Muscle of arm (tissue), 14 donors: ENCODE measurements at places on chromosomes 12 and 14. TPM values are rescaled to one million over a fixed set of nuclear protein-coding genes. Genes with fewer than 3 reads are reported as not detected.
A peak's percentile ranks its signal among the peaks of the same experiment; 100 is the strongest.

DNA sequence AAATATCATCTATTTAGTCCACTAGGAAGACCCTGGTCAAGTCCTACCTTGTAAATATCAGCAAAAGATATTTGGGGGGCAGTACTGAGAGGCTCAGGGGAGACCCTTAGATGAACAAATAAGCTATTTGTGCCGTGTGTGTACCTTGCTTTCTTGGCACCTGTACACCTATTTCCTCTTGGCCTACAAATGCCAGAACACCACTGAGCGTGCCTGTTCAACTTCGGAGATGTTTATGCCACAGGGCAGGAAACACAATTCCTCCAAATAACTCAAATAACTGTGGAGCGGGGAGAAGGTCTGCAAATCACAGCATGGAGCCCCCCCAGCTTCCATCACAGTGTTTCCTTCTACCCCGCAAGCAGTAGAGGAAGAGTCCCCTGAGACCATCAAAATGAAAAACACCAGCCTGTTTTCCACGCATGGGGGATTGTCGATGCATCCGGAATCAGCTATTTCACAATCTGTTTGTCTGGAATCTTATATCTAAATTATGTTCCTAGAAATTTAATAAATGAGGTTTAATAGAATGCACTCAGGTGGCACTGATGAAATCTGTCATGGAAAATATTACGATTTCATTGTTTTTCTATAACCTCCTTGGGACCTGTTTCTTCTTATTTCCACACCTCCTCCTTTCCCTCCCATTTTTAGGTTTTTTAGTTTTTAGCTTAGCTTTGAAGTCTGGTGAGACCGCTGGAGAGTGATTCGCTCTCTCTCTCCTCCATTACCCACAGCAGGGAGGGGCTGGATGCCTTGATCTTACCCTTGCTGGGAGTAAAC lies 254.0 kb upstream of the SRRM4 start:
- DNase-seq: no peak

GRCh38 chr14:92513966-92514843 lies 624 bp downstream of the RIN3 start:
- no peak for DNase-seq

- no peak for DNase-seq
Observed at GRCh38 chr12:42608196-42608825, 18.8 kb upstream of the PRICKLE1 start.

Gene KLRF1
- polyA plus RNA-seq: not detected

Gene MYO1H
- not detected for polyA plus RNA-seq

DNA sequence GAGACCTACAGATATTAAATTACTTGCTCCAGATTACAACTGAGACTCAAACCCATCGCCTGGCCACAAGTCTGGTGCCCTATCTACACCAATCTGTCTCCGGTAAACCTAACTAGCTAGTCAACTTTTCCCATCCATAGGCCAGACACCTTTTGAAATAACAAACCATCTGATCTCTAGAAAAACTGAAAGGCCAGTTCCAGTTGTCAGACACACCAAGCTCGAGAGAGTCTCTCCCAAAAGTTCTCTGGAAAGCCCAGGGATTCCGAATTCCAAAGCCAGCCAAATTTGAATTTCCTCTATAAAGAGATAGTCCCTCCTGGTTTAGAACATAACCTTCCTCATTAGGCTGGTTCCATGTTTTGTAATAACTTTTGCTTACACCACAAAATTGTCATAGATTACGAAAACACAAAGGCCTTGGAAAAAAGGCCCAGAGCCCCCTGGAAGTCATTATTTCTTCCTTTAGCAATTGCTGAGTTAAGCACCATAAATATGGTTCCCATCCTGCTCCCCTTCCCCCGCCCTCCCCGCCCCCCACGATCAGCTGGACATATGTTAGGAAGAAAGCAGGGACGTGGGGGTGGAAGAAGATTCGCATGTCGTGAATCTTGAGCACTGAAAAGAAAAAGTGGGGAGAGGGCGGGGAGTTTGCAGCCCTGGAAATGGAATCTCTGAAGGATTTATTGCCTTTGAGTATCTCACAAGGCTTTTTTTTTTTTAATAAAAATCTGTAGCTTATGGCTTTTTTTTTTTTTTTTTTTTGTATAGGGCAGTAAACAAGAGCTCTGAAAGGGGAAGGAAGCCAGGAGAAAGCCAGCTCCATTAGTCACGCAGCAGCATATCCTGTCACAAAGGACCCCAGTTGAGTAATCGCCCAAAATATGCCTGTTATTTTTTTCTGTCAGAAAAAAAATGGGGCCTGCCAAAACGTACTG lies 110.4 kb downstream of the ZFP36L1 start:
- DNase-seq: peak; percentile 82

- no peak for DNase-seq
Observed at GRCh38 chr12:19185262-19185929, 55.9 kb downstream of the PLEKHA5 start.
